Lung (tissue), 17 donors: ENCODE measurements at places on chromosomes 6 and 20. TPM values are rescaled to one million over a fixed set of nuclear protein-coding genes. Genes with fewer than 3 reads are reported as not detected.

Gene TAP2
- 58.7 TPM for polyA plus RNA-seq

Gene THEMIS
- polyA plus RNA-seq = 0.37 TPM

Gene TAGAP
- 1.7 TPM for polyA plus RNA-seq

DNA sequence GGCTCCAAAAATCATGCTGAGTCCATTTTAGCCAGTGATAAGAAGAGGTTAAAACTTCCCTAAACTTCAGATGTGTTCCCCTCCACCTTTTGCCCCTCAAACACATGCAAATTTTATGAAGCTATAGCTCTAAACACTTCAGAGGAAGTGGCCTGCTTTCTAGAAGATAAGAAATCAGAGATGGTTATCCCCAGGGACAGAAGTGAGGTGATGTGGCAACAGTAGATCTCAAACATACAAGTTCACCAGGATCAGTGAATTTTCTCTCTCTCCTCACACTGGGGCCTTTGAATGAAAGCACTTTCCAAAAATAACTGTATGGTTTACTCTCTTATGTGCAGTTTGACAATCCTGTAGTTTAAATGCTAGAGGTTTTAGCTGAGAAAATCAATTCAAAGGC is 332.0 kb downstream of the BTBD9 start:
- no peak for DNase-seq

DNA sequence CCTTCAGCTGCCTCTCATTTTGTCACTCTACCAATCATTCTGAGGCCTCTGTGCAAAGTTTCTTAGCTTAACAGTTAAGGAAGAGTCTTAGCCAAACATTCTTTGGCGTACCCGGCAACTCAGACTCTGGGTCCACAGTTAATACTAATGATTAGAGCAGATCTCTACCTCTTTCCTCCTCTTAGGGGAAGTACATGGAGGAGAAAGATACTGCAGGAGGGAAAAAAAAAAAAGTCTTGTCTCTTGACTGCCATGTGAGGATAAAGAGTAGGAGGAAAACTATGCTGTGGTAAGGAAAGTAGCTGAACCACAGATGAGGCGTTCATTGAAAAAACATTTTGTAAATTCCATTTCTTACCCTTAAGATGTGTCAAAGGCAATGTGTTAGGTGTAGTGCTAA is 44.0 kb upstream of the MARCKS start:
- DNase-seq = no peak

DNA sequence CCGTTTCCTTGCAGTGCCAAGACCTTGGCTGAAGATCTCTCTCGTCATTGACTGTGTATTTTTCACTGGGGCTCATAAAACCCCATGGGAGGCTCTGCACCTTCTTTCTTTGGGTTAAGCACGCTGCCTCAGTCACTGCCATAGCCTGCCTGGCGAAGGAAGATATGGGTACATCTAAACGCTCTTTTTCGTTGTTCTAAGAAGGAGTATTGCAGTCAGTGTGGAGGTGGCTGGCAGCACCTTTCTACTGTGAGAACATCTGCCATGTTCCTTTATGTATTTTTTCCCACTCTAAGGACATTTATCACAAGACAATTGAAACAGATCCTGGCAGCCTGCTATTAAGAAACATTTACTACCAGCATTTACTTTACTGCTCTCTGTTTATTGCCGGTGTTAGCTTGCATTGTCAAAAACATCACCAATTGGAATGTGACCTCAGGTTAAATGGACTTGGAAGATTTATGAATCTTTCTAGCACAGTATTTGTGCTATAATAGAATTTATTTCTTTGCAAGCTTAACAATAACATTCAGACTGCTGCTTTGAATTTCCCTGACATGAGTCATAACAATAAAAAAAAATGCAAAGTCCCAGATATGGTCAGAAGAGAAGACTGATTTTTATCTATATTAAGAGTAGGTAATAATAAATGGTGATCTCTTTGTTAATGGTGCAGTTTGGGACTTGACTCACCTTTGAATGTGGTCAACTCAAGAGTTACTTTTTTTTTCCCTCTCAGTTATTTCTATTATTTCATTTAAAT is 62.2 kb upstream of the CLDN20 start:
- DNase-seq = no peak

DNA sequence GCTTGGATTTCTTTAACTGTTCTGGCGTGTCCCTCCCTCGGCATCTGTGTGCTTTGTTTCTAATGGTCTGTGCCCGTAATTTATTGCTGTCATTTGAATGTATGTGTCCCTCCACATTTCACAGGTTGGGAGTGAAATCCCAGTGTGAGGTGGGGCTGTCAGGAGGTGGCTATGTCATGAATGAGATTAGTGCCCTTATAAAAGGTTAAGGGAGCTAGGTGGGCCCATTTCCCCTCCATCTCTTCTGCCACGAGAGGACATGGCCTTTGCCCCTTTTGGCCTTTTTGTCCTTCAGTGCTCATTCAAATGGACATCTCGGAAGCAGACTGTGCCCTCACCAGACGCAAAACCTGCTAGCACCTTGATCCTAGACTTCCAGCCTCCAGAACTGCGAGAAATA is 96.3 kb downstream of the LAMP5 start:
- no peak for DNase-seq

- no peak for DNase-seq
Observed at GRCh38 chr6:31178143-31179041, 7.9 kb upstream of the POU5F1 start.

DNA sequence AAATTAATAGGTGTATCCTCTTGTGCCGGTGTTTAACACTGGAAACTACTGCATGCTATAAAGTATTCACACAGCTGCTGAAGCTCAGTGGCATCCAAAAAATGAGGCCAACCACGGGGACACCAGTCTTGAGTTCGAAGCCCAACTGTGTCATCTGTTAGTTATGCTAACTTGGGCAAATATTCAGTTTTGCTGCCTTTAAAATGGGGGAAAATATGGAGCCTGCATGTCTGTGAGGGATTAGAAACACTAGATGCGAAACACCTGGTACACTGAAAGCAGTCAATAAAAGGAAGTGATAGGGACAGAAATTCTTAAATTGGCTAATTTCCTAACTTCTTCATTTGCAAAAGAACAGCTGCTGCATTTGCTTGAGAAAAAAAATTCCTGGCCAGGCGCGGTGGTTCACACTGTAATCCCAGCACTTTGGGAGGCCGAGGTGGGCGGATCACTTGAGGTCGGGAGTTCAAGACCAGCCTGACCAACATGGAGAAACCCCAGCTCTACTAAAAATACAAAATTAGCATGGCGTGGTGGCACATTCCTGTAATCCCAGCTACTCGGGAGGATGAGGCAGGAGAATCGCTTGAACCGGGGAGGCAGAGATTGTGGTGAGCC is 36.6 kb upstream of the MLIP start:
- DNase-seq = no peak
